ENCODE measurements at places on chromosomes 12 and 14.

- DNase-seq, result peak; percentile 60
Measured at GRCh38 chr12:89166525-89166934, 185.8 kb downstream of the DUSP6 start.

GRCh38 chr12:3658327-3659163 lies 94.4 kb downstream of the CRACR2A start:
- DNase-seq, result no peak

- no peak for DNase-seq
Measured at GRCh38 chr12:117084405-117085317, 14.6 kb downstream of the TESC start.

DNA sequence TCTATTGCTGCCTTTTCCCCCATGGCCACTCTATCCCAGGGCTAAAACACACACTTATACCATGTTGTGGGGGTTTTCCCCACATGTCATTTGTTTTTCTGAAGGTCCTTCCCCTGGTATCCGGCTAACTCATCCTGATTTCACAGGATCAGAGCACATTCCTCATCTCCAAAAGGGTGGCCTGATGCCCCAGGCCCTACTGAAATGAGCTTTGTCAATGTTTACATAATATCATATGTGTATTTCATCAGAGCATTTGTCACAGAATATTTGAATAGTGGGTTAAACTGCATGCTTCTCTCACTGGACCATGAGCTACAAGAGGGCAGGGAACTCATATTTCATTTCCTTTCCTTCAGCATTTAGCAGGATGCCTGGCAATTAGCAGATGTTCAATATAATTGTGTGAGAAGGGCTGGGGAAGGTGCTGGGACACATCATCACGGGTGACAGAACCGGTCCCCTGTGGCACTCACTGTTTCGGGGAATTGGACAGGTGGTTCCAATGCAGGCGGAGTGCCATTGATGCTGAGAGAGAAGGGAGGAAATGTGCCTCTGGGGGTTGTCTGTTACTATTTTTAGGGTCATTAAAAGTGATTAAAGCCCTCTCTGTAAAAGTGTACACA lies 26.8 kb downstream of the EMP1 start:
- DNase-seq, result no peak

GRCh38 chr12:2125651-2126522 lies 73.1 kb downstream of the CACNA1C start:
- no peak for DNase-seq

- DNase-seq, result no peak
Measured at GRCh38 chr14:30108975-30109700, 181.5 kb upstream of the PRKD1 start.

DNA sequence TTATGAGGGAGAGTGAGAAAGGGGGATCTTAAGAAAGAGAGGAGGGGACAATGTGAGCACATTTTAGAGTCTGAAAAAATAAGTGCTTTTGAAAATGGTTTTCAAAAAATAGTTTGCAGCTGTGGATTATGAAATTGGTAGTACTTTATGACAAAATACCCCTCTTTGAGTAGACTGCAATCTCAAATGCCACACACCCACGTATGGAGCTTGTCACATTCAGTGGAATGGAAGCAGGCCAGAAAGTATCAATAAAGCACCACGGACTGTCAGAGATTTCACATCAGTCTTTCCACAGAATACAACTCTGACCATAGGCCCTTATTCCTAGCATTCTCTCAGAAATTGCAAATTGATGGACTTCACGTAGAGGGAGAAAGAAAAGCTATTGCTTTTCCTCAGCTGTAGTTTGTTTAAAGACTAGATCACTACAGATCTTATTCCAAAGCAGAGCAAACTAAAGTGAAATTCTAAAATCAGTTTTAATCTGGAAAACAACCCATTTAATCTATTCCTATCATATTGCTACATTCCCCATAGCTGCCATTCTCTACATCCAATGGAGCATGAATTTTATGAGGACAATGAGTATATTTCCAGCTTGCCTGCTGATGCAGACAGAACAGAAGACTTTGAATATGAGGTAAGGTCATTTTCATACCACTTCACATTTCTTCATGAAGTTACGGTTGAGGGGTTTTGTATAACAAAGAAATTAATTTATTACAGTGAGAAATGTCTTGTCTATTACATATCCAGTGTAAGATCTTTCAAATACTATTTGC lies 321.3 kb downstream of the PDZRN4 start:
- DNase-seq, result no peak

GRCh38 chr14:66982247-66982646 lies 207.0 kb upstream of the GARIN2 start:
- DNase-seq, result no peak

DNA sequence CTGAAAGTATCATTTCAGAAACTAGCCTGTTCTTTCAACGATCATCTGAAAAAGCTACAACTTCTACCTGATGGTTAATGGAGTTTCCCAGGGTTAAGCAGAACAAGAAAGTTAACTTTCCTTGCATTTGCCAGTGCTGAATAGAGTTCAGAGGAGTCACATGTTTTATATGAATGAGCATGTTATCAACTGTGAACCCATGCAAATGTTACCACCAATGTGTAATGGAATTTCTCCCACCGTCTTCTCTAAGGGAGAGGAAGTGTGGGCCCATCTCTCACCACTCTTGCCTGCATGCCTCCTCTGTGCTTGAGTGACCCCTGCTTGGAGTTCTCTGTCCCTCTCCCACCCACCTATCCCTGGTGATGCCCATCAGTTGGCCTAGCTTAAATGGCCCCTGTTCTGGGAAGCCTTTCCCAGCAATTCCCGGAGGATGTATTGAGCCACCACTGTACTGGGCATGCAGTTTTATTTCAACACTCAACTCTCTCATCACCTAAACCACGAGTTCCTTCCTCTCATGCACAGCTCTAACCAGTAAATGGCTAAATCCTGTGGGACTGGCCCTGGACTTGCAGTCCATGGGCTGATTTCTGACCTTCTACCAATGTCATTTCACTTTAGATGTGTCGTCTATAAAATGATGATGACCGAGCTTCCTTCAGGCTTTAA lies 159.8 kb downstream of the RPAP3 start:
- DNase-seq, result no peak

DNA sequence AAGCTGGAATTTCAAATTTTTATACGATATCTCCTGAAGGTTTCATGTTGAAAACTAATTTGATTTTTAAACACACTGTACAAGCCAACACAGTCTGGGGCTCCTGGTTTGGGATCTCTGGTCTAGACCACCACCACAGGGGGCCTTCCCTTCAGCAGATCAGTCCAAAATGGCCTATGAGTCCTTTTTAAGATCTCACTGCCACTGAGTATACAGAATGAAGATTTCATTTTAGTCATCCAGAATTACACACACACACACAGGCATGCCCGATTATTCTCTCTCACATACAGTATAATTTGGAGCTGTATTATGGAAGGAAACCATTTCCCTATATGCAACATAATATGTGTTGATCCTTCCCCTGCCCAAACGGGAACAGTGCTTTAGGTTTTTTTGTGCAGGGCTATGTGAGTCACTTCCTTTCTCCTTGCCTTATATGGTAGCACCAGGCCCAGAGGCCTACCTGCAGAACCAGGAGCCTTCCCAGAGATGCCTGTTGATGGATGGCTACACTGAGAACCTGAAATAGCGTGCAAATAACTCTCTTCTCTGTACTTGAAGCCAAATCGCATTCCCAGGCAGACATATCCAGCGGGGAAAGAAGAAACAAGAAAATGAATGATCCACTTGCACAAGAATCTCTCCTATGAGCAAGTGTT lies 28.1 kb upstream of the WNK1 start:
- DNase-seq, result no peak

DNA sequence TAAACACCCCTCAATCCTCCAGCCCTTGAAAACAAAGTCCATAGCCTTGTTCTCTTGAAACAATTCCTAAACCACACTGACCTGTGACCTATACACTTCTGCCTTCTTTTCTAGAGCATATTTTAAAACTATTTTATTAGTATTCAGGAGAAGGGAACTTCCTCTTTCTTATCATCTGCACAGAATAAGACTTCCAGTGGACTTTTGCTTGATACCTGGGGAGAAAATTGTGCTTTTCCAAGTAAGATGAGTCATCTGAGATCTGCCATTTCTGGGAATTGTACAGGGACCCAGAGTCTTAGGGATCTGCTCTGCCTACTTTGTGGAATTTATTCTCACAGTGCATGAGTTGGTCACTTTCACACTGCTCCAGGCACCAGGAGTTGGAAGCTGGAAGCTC lies 10.5 kb upstream of the WNT5B start:
- DNase-seq, result no peak

DNA sequence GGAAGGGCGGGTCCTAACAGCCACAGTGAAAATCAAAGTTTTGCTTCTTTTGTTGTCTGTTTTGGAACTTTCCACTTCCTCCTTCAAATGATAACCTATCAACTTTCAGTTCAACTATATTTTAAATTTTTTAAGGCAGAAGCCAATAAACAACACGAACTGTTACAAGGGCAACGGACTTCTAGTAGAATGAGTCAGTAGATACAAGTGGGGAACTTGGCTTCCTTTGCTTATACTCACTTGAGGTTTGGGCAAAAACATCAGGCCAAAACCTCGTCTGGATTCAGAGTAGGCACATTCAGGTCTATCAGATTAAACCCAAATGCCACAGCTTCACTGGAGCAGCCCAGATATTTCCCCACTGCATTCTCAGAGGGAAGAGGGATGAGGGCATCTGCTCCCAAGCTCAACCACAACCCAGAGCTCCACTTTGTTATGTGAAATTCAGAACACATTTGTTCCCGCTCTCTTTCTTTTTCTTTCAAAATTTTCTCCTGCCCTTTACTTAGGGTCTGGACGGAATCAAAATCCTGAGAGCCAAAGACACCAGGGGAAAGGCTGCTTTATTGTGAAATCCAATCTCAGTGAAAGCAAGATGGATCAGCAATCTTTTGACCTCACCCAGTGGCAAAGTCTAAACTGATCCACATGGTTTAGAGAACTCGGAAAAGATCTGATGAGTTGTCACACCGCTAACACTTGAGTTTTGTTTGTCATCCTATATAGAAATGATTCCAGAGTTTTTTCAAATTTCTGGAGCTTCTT lies 152.5 kb upstream of the BTG1 start:
- no peak for DNase-seq

DNA sequence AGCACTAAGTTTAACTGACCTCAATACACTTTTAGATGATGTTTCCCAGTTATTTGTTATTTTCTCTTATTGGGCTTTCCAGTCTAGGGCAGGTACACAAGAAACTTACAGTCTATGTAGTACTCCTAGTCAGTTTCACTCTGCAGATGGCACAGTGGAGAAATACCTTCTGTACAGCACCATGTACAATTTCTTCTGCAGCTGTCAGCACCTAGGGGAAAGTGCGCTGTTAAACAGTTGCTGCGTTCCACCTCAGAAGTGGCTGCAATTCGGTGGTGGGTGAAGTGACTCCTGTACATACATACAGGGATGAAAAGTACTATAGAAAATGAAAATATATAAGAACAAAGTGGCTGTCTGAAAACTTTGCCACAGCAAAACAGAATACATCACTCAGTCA lies 48.3 kb downstream of the NOVA1 start:
- DNase-seq, result no peak

DNA sequence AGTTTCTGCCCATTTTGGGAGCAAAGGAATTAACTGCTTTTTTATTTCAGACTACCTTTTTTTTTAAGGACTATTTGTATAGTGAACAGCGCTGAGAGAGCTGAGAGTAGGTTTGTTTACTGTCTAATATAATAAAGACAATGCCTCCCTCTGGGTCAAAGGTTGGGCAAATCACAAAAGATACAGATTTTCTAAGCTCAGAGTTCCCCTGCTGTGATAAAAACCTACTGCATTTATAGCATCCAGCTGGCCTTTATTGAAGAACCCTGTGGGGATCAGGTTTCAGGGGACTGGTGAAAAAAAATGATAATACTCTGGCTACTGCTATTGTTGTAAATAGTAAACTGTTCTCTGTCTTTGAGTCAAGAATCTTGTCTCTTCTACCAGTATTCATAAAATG lies 28.7 kb downstream of the CCDC59 start:
- no peak for DNase-seq

DNA sequence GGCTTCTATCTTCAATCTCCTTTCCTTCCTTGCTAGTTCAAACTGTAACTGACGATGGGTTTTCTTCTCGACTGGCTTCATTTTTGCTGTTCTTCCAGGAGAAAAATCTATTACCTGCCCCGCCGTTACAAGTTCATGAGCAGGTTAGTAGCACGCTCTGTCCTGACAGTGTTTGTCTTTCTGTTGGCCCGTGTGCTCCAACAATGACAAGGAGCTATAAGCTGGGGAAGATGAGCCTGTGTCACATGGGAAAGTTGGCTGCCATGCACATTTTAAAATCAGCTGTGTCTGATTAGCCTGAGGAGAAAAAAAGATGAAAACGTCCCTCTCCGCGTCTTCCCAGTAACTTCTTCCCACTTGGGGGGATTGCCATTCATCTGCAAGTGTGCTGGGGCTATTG lies 180.2 kb downstream of the ANO4 start:
- DNase-seq, result no peak

DNA sequence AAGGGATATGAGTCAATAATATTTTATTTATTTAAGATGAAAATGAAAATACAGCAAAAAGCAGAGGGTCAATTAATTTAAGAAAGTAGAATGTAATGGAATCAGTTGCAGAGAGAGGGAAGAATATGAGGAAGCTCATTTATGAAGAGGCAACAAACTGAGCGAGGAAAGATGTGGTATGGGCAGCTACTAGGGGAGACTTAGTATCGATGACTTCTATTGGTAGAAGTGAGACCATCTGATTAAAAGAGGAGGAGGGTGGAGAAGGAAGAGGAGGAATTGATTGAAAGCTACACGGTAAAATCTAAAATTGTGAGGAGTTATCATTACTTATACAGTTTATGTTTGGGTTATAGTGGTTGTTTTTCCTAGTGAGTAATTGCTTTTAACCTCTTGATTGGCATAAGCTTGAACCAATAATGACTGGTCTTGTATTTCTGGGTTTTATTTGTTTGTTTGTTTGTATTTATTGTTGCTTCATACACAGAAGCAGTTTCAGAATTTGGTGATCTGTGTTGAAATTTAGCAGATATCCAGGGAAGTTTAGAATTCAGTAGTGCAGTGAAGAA lies 121.0 kb downstream of the LRRIQ1 start:
- DNase-seq, result no peak

- no peak for DNase-seq
Measured at GRCh38 chr14:81396113-81396512, 4.0 kb downstream of the STON2 start.
